ENCODE measurements at places on chromosomes 13 and 19.

GRCh38 chr13:54226876-54227275 lies 1198.3 kb downstream of the OLFM4 start:
- DNase-seq: no peak

DNA sequence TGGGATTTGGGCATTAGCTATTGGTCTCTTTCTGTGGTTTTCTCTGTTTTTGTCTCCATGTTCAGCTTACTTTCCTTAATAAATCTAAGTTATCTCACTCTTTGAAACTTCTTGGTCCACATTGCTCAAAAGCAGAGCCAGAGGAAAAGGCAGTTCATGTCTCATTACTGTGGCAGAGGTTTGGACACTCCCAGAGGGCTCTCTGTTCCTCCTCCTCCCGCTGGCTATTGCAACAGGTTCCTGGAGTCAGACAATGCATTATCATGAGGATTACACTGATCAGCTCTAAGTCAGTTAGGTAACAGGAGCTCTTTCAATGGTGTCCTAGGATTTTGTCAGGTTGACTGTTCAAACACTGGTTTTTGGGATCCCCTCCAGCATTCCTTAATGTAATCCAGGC lies 298.8 kb downstream of the NDFIP2 start:
- no peak for DNase-seq

- DNase-seq: no peak
Observed at GRCh38 chr13:110881839-110882627, 32.8 kb downstream of the ANKRD10 start.

DNA sequence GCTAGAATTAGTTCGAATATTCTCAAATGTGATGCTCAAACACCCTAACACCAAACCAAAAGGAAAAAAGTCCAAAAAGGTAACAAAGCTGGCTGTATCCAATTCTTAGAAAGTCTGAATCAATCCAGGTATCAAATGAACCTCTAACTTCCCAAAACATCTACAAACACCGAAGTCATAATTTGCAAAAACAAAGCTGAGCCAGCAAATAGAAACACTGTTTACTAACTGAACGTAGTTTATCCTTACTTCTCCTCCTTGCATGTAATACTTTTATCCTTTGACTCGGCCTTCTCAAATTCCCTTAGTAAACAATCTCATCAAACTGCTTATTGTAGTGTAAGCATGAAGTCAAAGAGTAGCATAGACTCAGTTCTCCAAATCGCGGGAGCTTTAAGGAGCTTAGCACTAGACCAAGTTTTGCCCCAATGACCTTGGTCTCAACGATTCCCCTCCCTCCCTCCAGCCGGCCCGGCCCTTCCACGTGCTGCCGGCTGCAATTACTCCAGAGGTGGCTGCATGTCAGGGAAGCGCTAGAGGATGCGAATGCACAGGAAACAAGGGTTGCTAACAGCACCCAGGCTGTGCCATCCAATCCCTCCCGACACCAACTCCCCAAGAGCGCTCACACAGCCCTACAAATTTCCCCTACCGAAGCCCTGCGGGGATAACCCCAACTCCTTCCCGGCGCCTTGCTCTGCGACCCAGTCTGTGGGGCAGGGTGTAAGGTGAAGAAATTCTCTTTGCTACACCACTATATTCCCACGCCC lies 693 bp downstream of the XPO4 start:
- peak; percentile 67 for DNase-seq

- no peak for DNase-seq
Observed at GRCh38 chr13:33328701-33329100, 43.1 kb upstream of the STARD13 start.

DNA sequence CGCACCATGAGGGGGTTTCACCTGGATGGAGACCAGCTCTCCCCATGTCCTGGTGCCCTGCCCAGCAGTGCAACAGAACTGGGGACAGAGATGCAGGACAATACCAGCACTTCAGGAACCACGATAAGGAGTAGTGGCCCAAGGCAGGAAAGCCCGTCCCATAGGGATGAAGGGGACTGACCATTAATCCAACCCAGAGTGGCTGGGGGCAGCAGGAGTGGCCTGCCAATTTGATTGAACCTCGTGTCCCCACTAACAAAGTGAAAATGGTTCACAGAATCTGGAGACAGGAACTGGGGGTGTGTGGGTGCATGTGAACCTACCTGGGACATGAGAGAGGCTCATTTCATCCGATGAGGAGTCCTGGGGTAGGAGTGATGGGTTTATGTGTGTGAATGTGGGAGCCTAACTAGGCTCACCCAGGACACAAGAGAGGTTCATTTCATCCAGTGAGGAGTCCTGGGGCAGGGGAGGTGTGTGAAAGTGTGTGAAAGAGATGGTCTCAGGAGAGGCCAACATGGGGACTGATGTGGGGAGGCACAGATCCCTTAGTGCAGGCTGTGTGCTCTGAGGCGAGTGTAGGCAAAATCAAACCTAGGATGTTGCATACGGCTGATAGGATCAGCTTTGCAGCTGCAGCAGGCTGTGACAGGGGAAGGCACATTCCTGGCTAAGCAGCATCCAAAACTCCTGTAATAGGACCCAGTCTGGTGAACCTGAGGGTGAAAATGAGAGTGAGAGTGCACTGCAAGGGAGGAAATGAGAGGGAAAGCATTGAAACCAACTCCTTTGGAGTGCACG lies 98.2 kb downstream of the ZNF429 start:
- no peak for DNase-seq

GRCh38 chr19:30788105-30788765 lies 416.1 kb downstream of the ZNF536 start:
- no peak for DNase-seq
